Putamen (tissue), 1 donor: ENCODE measurements at places on chromosomes 16 and 17.

DNA sequence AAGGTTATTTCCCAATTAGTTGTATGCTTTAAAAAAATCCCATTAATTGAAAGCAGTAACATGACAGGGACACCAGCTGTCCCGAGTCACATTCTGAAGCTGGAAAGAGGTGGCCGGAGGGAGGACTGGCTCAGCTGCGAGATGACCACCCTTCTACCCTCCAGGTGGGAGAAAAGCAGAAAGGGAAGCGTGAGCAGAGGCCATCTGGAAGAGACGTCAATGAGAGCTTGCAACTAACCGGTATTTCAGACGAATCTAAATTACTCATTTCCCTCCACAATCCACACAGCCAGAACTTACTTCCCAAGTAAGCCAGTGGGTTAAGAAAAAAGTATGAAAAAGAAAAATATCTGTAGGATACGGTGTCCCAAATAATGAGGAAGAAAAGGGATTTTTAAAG is 28.5 kb upstream of the SLC38A8 start:
- no peak for DNase-seq

DNA sequence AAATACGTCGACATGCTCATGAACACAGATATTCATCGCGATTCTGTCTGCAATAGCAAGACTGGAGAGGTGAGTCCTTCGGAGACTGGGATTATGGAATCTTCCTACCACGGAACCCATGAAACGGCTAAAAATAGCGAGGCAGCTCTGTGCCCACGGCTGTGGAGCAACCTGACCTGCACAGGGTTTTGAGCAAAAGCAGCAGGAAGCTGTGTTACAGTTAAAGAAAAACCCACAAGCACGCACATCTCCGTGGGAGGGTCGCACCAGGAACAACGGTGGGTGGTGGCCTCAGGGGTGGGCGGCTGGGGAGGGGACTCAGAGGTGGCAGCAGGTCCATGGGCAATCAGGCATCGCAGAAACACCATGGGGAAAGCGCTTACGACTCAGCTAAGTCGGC is 24.8 kb downstream of the SLC38A10 start:
- DNase-seq = peak; percentile 55

GRCh38 chr16:85987750-85988078 is 88.8 kb downstream of the IRF8 start:
- DNase-seq = no peak

DNA sequence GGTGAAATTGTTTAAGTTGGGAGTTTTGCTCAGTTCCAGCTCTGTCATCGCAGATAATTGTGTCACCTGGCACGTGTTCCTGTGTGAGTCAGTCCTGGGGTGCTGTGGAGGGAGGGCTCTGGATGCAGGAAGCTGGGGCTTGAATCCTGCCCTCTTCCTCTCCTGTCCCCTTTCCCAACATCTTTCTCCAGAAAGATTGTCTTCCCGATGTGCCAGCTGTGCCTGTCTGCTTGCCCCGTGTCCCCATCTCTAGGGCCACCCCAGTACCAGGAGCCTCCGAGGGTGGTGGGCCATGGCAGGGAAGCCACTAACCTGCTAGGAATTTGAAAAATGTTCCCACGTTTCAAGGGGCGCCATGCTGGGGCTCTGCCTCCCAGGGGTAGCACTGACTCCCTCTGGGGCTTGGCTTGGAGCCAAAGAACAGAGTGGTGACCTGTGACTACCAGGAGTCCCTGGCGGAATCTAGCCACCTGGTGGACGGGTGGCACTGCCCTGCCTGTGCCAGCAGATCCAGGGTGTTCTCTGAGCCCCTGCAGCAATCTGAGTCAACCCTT is 198.1 kb downstream of the ENGASE start:
- no peak for DNase-seq

DNA sequence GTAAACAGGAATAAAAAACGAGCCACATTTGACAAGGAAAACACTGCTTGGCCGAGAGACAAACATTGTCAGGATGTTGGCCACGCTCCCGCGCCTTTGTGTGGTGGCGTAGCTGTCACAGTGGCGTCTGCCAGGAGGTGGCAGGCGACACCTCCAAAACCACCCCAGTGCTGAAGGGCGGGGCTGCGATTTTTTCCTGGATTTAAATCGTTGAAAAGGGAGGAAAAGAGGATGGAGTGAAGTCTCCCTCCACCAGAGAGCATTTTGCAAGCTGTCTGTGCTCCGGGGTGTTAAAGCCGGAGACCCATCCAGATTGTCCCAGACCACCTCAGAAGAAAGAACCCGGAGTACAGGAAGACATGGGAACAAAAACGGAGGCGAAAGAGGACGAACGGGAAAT is 12.7 kb downstream of the MRM3 start:
- peak; percentile 85 for DNase-seq

DNA sequence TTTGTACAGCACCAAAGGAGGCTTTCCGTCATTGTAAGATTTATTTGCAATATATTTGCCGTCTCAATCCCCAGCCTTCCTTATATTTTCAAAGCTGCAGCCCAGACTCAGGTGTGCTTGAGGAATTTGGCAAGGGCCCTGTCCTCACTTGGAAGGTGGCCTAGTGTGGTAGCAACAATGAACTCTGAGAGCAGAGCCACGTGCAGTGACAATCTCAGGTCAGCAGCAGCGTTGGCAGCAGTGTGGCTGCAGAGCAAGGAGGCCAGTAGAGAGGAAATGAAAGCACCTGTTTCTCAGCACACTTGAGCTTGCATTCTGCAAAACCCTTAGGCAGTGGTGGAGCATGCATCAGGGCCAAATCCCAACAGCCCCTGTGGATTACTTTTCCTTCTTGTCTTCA is 613.5 kb downstream of the RBFOX1 start:
- no peak for DNase-seq

GRCh38 chr16:2815299-2815771 is 1.7 kb upstream of the PRSS21 start:
- DNase-seq = no peak

- no peak for DNase-seq
Measured at GRCh38 chr17:77852731-77853130, 105.8 kb upstream of the TNRC6C start.

GRCh38 chr16:3058139-3059030 is 7.1 kb upstream of the IL32 start:
- peak; percentile 32 for DNase-seq

- DNase-seq = peak; percentile 75
Measured at GRCh38 chr16:88938777-88939244, 38.2 kb downstream of the CBFA2T3 start.

DNA sequence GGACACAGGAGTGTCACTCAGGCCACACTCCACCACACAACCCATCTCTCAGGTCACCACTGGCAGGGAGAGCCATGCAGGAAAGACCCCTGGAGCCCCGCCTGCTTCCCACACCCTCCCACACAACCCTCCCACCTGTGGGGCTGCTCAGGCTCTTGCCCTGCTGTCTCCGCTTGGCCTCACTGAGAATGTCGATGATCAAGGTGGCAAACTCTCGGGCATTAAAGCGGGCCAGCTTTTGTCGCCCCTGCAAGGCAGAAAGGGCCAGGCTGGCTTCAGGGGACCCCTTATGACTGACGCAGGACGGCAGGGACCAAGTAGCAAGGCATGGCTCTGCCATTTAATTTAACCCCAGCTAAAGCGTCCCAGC is 8.5 kb downstream of the TP53I13 start:
- no peak for DNase-seq

DNA sequence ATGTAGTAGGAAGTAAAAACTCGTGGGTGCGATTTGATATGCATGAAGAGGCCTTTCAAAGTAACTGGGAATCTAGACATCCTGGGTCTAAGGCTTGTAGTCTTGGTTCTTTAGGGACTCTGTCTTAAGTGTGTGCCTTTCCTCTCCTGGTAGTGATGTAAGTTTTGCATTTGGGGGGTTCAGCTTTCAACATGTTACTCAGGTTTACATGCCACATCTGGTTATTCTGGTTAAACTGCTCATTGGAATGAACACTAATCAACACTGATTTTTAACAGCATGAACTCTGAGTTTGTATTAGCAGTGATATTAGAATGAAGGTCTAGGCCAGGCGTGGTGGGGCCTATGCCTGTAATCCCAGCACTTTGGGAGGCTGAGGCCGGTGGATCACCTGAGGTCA is 15.1 kb downstream of the PGS1 start:
- DNase-seq = no peak

DNA sequence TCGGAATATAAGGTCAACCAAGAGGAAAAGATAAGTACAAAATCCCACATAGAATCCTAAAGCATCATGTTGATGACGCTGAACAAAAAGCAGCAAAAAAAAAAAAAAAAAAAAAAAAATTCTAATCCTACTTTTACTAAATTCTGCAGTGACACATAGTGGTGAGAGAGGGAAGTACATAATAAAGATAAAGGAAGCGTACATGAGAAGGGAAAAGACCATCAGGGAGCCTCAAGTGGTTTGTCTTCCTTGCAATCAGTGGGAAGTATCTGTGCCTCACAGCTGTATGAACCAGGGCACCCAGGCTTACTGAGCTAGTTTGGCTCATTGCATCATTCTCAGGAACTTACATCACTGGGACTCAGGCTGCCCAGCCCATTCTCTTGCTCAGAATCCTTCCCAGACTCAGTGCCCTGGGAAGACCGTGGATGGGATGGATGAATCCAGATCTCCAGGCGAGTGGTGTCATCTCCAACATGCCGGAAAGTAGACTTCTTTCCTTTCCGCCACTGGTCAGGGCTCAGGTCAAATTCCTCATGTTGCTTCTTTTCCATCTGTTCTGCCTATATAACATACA is 21.2 kb downstream of the SMG6 start:
- DNase-seq = peak; percentile 41
